ENCODE measurements at places on chromosomes 4 and X.
A peak's percentile ranks its signal among the peaks of the same experiment; 100 is the strongest.

DNA sequence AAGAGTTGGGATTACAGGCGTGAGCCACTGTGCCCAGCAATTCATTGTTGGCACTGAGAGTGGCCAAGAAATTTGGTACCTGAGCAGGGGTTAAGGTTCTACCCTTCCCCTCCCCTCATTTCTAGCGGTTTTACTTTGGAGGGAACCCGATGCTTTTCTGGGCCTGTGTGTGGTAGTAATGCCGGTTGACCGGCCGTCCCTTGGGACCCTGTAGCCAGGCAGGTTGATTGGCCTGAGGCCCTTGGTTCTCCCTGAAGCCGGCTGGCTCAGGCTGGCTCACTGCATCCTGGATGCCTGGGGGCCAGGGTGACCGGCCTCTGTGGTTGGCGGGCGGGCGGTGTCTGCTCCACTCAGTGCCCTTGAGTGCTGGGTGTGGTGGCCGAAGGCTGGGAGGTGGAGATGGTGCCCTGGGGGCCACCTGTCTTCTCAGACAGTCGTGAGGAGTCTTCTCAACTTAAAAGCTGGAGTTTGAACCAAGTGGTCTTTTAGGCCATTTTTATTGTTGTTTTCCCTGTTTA, 45.6 kb downstream of the RGS12 start:
- DNase-seq, result no peak

- DNase-seq, result no peak
Measured at GRCh38 chr4:67725981-67726380, 25.0 kb upstream of the UBA6 start.

DNA sequence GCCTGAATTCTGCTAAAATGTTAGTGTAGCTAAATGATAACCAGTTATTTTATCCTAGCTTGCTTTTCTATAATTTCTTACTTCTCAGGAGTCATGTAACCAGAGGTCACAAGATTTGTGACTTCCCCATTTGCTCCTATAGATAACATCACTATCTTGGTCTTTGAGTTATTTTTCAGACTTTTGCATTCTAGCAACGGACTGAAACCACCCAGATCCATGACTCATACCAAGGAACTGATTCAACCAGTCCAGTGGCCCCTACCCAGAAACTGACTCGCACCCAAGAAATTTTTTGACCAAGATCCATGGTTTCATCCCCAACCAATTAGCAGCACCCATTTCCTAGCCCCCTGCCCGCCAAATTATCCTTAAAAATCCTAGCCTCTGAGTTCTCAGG, 50.0 kb downstream of the IQCM start:
- no peak for DNase-seq

DNA sequence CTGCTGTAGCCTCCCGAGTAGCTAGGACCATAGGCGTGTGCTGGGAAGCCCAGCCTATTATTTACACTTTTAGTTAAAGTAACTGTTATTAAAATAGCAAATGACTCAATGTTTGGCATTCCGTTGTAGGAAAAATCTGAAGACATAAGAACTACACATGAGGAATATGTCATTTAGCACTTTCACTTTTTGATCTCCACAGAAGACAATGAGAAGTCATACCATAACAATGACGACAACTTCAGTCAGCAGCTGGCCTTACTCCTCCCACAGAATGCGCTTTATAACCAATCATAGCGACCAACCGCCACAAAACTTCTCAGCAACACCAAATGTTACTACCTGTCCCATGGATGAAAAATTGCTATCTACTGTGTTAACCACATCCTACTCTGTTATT, 6.7 kb downstream of the GPR34 start:
- no peak for DNase-seq

- peak; percentile 84 for DNase-seq
Measured at GRCh38 chrX:154428176-154429171, at the start of gene ATP6AP1. ATP6AP1 (plus strand) TSS chrX:154428677; CDS start chrX:154428693, 16 bp downstream.

GRCh38 chrX:134512566-134512965, 52.6 kb downstream of the HPRT1 start:
- DNase-seq, result no peak

DNA sequence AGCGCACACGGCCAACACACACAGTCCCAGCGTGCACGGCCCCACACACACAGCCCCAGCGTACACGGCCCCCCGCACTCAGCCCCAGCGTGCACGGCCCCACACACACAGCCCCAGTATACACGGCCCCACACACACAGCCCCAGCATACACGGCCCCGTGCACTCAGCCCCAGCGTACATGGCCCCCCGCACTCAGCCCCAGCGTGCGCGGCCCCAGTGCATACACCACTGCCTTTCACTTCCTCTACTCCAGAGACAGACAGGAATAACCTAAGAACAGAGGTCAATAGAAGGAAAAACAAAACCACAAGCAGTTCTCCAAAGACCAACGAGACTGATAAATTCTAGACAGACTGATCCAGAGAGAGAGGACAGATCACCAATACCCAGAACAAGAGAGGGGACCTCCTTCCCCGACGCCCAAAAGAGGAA, 17.1 kb downstream of the GAK start:
- DNase-seq, result no peak

GRCh38 chrX:65536291-65536690, 1.7 kb upstream of the LAS1L start:
- no peak for DNase-seq

- DNase-seq, result no peak
Measured at GRCh38 chr4:162952232-162952631, 214.5 kb downstream of the NAF1 start.

DNA sequence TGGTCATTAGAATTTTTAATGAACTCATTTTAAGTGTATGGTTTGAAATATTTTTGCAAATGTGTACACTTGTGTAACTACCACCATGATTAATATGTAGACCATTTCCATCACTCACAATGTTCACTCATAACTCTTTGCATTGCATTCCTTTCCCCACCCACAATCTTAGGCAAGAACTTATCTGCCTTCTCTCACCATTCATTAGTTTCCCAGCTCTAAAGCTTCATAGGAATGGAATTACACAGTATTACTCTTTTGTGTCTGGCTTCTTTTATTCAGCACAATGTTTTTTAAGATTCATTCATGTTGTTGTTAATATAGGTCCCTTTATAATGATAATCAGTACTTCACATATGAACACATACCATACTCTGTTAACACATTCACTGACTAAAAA, 106.1 kb downstream of the ARAP2 start:
- DNase-seq, result no peak

DNA sequence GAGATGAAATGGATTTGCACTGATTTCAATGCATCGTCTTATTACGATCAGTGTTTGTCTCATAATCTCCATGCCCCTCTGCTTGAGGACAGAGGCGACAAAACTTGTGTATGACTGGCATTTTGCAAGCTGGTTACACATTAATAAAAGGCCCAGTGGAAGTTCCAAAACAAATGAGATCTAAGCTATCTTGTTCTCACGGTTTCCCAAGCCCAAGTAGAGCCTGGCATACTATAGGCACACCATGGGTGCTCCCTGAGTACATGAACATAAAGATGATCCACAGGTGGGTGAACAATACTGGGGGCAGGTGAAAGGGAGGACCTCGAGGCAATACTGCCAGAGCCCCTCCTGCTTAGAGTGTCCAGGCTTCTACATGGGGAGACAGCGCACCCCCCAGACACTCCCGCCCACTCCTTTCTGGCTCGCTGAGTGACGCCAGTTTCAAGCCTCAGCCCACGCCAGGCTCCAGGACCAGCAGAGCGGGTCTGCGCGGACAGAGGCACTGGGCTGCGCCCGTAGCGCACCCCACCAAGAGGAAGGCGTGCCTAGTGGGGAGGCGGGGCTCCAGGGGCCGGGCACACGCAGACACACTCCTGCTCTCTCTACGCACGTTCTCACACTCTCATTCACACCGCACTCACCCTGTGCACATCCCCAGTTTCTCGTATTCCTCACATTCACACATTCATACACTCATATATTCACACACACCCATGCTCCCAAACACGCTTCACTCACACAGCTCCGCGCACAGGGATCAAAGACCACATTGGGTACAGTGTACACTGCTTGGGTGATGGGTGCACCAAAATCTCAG, 8.9 kb upstream of the GSX2 start:
- DNase-seq, result peak; percentile 16

DNA sequence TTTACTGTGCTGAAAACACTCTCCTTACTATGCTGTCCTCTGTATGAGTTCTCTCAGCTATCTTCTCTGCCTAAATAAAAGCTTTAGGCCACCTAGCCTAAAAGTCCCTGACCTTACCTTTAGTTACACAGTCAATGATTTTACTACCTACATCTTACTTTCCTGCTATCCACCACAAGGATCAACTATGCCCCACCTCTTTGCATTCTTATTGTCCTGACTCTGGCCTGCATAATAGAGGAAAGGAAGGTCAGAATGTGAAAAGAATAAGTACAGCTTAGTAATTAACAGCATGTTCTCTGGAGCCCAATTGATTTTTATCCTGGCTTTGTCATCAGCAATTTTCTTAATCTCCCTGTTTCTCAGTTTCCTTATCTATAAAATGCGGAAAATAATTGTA, 1257.8 kb downstream of the RPA4 start:
- no peak for DNase-seq

GRCh38 chrX:149830192-149830873, 48.6 kb downstream of the MAGEA9 start:
- DNase-seq, result peak; percentile 3

GRCh38 chrX:18677161-18677869, 5.4 kb upstream of the RS1 start:
- no peak for DNase-seq

- no peak for DNase-seq
Measured at GRCh38 chrX:107565931-107566603, 62.2 kb upstream of the PRPS1 start.

GRCh38 chrX:67546496-67547423, 2.9 kb downstream of the AR start:
- no peak for DNase-seq

DNA sequence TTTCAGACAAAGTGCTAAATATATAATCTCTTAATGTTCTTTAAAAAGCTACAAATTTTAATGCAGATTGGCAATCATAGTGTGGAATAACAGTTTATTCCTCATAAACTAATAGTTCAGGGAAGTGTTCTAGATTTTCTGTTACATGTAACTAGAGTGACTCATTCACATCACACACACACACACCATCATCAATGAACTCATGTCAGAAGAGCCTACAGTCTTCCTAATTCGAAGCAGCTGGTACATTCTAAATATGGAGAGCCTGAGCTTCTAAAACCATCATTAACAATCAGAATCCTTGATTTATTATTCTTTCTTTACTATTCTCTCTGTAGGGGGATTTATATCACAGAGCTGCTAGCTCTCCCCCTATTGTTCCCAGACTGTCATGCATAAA, 49.6 kb downstream of the DKK2 start:
- no peak for DNase-seq

DNA sequence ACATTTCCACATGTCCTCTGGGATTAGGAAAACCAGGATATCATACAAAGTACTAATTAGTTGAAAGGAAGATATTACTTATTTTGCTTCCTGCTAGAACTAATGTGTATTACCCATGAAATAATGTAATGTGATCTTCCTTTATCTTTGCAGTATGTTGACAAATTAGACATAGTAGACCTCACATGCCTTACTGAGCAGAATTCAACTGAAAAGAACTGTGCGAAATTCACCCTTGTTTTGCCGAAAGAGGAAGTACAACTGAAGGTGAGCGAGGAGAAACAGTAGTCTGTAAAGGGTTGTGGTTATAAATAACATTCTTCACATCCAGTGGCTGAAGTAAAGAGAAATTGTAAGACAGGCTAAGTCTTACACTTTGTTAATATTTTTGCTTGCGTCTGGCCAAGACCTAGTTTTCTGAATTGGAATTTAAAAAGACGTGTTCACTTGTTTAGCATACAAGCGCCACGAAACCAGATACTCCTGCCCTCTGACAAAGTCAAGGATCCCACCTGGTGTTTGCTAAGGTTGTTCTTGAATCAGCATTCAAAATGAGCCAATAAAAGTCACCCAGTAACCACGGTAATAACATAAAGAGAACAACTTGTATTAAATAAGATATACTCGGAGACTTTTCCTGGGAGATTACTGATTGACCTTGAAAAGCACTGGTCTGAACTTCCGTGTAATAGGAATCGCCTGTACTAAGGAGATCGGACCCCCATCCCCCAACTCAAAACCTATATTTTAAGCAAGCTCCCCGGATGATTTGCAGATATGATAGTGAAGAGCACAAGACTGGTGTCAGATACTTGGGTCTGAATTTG, 16.9 kb downstream of the STAP1 start:
- no peak for DNase-seq

DNA sequence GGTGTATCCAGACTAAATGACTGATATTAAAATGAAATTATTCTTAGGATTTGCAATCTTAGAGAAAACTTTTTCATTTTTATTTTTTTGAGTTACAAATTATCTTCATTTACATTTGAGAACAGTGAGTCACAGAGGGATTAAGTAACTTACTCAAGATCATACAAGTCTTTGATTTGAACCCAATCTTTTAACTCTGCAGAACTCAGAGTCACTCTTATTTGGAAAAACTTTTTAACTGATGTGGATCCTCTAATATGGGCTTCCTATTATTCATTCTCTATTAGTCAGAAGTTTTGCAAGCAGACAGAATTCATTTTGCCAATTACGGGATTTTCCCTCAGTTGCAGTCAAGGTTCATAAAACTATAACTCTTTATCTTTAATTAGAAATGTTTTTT, 20.1 kb downstream of the HPRT1 start:
- DNase-seq, result no peak

- DNase-seq, result no peak
Measured at GRCh38 chr4:138452826-138453225, 210.7 kb upstream of the SLC7A11 start.

DNA sequence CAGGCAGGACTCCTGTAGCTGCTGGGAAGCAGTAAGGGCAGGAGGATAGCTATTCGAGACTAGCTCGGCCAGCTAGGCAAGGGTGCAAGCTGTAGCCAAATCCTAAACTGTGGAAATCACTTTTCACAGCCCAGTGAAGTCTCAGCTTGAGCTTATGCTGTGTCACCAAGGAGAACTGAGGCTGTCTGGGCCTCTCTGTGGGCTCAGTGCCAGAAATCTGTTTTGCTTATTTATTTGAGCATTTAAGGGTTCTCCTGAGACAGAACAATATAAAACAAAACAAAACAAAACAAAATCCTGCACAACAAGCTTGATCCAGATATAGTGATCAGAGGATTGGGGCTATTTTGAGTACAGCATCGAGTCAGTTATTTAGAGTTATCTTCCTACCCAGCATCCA, 97.5 kb downstream of the FANCB start:
- DNase-seq, result no peak

GRCh38 chr4:30714408-30715031, 5.6 kb upstream of the PCDH7 start:
- DNase-seq, result no peak

DNA sequence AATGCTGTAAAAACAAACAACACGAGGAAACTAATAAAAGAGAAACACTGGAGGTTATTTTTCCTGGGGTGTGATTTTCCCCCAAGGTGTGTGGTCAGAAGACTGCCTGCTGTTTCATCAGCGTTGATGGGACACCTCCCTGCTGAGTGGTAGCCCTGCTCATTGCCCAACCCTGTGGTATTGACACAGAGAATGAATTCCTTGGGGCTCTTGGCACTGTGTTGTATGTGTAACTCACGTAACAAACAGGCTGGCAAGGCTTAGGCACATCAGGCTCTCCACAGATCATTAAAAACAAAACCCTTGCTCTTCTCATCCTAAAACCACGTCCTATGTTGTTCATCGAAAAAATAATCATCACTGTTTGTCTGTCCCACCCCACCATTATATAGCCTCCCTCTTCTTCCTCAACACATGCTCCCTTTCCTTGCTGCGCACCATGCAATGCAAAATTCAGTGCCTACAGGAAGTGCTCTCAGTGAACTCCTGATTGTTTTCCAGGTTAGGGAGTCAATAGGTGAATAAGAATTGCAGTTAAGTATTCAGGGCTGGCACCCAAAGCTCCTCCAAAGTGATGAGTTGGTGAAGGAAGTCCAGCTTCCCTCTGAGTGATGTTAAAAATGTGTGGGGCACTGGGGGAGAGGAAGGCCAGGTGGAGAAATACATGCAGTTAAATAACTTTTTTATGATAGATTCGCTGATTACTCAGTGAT, 11.4 kb upstream of the PUDP start:
- DNase-seq, result no peak
